ENCODE measurements at places on chromosomes 1 and 21. TPM values are rescaled to one million over a fixed set of nuclear protein-coding genes. Genes with fewer than 3 reads are reported as not detected.

Gene DMBX1
- not detected for total RNA-seq

Gene RUSC1
- total RNA-seq = 18.6 TPM

Gene KRTAP7-1
- not detected for total RNA-seq

Gene PCP4
- total RNA-seq = not detected

Gene CELA3A
- total RNA-seq = not detected

Gene NAXE
- 73.1 TPM for total RNA-seq

Gene ADORA3
- total RNA-seq = under 0.01 TPM

Gene C1orf141
- total RNA-seq = not detected

Gene SPRR3
- total RNA-seq = not detected

Gene EXO1
- 11.9 TPM for total RNA-seq

Gene GPR52
- 1.6 TPM for total RNA-seq

Gene PLA2G2E
- not detected for total RNA-seq

Gene KCNN3
- total RNA-seq = 2.3 TPM

Gene SERPINC1
- total RNA-seq = not detected

Gene CLDN17
- not detected for total RNA-seq

Gene ZBED6
- total RNA-seq = 43.1 TPM

Gene CD247
- total RNA-seq = not detected

Gene IGSF21
- not detected for total RNA-seq

Gene SLAMF9
- total RNA-seq = not detected

Gene RPE65
- total RNA-seq = not detected

Gene MIER1
- total RNA-seq = 33.0 TPM

Gene NUDT17
- 3.7 TPM for total RNA-seq

Gene BEND5
- 0.65 TPM for total RNA-seq

Gene FMO3
- total RNA-seq = not detected

Gene LCE6A
- not detected for total RNA-seq

Gene C4BPA
- total RNA-seq = not detected

Gene FOXD3
- total RNA-seq = not detected

Gene LCE1E
- total RNA-seq = not detected

Gene DYNLT5
- 3.4 TPM for total RNA-seq

Gene LYST
- 22.2 TPM for total RNA-seq

Gene SMPDL3B
- 0.10 TPM for total RNA-seq

Gene GPR25
- not detected for total RNA-seq

Gene KIF26B
- total RNA-seq = 0.67 TPM

Gene KRTAP11-1
- not detected for total RNA-seq

Gene UBXN10
- total RNA-seq = not detected

Gene DPH2
- 26.4 TPM for total RNA-seq

Gene LRRC71
- total RNA-seq = 0.33 TPM

Data from vein endothelial cell (primary cell).